ENCODE measurements at places on chromosomes 6 and 20.

DNA sequence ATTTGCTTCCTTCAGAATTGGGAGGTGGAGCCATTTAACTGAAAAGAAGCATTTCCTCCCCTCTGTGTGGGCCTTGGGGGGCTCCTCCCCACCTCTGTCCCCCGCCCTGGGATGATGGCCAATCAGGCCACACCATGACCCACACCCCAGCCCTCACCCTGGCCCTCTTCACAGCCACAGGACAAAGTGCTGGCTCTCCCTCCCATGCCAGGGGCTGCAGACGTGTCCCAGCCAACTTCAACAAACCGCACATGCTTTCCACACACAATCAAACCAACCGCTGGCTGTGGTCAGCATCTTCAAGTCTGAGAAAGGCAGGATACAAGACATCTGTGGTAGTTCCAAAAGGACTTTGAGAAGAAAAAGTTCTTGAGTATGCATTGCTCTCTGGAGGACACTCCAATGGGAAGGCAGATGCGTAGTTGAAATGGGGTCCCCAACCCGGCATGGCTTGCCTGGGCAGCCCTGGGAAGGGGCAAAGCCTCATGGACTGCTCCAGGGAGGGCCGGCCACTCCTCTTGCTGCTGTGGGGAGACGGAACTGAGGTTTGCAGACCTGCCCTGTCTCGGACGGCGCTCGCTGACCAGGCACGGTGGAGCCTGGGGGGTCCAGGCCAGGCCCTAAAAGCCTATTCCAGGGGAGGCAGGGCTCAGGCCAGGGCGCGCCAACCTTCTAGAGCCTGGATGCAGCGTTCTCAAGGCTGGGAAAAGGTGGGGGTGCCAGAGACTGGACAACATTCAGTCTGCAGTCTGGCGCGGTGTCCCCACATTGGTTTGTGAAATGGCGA is 12.2 kb downstream of the TTLL2 start:
- no peak for DNase-seq

DNA sequence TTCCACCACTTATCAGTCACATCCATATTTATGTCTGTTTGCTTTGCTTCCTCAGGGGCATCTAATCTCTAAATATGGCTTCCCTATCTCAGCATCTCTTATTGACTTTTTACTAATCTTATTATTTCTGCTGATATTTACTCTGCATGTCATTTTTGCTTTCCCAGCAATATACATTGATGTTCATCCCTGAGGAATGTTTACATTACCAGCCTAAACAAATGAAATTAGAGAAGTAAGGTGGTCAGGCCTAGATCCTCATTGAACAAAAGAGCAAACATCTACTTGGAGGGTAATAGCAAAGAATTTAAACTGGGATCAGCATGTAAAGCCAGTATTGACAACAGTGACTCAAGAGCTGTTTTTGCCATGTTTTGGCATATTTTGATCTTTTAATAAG is 546.4 kb downstream of the MMUT start:
- DNase-seq: no peak

DNA sequence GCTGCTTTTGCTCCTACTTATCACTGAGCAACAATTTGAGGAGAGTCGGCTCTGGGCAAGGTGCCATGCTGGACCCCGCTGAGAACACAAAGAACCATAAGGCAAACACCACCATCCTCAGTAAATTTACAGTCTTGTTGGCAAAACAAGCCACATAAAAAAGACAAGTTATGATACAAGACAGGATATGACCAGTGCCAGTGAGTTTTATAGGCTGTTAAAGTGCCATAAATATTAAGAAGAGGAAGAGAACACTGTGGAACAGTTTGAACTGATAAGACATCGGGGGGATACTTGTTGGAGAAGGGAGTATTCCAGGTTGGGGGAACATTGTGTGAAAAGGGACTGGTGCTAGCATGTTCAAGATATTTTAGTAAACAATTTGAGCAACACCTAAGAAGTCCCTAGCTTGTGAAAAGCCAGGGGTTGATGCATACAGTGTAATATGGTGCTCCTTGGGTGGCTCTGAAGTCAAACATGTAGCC is 25.3 kb upstream of the RIPOR2 start:
- no peak for DNase-seq

DNA sequence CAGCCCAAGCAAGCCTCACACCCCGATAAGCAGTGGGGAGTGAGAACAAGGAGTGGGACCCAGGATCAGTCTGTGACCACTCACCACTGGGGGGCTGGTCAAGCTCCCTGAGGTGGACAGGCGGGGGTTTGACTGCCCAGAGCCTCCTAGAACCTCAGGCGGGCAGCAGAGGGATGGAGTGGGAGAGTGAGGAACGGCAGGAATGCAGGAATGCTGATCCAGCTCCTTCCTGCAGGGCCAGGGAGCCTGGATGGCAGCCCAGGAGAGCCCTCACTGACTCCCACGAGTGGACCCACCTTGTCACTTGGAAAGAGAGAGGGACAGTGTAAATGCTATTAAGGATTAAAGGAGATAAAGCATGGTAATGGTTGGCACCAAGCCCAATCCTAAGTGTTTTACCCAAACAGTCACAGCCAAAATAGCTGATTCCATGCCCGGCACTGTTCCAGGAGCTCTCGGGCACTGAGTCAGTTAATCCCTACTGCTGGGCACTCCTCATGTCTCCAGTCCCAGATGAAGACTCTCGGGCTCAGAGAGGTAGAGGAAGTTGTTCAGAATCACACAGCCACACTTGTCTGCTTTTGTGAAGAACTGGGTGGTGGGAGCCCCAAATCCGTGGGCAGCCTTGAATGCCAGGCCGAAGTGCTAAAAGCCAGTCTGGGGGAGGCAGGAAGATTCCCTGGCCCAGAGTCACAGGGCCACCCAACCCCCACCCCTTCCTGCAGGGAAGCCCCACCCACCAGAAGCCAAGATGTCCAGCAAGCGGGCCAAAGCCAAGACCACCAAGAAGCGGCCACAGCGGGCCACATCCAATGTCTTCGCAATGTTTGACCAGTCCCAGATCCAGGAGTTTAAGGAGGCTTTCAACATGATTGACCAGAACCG is 3.1 kb downstream of the MYL9 start:
- DNase-seq: peak; percentile 66

DNA sequence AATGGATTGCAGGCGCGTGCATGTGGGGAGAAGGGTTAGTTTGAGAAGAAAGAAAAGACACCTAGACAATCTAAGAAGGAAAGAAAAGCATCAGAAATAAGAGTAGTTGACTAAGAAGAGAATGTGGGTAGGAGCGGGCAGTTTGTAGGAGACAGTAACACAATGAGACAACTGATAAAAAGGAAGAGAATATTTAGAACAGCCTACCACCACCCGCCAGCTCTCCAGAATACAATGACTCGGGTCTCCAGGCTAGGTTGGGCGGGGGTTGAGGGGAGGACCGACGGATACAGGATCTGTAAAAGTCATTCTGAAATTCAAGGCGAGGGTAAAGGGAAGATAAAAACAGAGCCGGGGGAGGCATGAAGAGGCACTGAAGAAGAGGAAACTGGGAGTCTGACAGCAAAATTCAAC is 712 bp downstream of the ABHD16A start:
- no peak for DNase-seq

- DNase-seq: no peak
These were observed 8.8 kb upstream of the FAM8A1 start for GRCh38 chr6:17591287-17591686.

GRCh38 chr20:5864428-5864827 is 85.9 kb downstream of the TRMT6 start:
- DNase-seq: no peak

DNA sequence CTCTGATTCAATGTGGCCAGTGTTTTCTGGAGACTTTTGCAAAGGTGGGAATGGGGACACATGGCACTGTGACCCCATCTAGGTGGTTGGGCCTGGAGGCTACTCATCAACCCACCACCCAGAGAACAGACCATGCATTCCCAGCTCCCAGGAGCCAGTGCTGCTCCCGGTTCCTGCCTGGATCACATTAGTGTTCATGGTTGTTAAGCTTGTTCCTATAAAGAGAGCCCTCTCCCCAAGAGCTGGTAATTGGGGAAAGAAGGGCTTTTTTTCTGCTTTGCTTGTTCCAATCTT is 102.0 kb downstream of the PHACTR3 start:
- DNase-seq: no peak

DNA sequence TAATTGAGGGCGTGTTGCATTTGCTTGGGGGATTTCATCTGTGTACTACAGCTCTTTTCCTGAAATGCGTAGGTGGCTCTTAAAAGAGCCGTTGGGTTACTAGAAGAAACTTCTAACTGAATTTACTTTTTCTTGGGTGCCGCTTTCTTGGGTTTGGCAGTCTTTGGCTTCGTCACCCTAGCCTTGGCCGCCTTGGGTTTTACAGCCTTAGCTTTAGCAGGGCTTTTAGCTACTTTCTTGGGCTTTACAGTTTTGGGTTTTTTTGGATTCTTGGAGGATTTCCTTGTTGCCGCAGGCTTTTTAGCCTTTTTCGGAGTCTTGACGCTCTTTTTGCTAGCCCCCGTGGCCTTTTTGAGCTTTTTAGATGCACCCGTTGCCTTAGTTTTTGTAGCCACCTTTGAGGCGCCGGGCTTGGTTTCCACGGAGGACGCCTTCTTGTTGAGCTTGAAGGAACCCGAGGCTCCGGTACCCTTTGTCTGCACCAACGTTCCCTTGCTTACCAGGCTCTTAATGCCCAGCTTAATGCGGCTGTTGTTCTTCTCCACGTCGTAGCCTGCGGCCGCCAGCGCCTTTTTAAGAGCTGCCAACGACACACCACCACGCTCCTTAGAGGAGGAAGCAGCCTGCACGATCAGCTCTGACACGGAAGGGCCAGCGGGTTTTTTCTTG is 54.5 kb downstream of the TRIM38 start:
- no peak for DNase-seq

All from thoracic aorta (tissue), 2 donors.